ENCODE measurements at places on chromosomes 5 and 9.

DNA sequence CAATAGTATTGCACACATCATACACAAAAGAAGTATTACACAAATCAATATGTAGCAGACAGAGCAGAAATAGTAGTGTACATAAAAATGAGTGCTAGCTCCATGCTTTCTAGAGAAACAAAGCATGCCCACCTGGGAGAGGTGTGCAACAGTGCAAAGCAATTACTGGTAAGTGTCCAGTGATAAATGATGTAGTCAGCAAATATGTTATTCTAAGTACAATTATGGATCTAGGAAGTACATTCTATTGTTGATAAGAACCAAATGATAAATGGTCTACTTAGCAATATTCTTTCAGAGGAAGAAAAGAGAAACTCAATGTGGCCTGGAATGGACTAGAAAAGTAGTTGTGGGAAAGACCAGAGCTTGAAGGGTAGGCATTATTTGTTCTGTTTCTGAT is 188.6 kb downstream of the HINT1 start:
- no peak for DNase-seq

- no peak for DNase-seq
Measured at GRCh38 chr9:121885345-121885901, 207.7 kb downstream of the TTLL11 start.

GRCh38 chr5:174764309-174764708 is 39.9 kb downstream of the MSX2 start:
- DNase-seq: no peak

GRCh38 chr5:62568800-62569432 is 9.7 kb upstream of the LRRC70 start:
- no peak for DNase-seq

DNA sequence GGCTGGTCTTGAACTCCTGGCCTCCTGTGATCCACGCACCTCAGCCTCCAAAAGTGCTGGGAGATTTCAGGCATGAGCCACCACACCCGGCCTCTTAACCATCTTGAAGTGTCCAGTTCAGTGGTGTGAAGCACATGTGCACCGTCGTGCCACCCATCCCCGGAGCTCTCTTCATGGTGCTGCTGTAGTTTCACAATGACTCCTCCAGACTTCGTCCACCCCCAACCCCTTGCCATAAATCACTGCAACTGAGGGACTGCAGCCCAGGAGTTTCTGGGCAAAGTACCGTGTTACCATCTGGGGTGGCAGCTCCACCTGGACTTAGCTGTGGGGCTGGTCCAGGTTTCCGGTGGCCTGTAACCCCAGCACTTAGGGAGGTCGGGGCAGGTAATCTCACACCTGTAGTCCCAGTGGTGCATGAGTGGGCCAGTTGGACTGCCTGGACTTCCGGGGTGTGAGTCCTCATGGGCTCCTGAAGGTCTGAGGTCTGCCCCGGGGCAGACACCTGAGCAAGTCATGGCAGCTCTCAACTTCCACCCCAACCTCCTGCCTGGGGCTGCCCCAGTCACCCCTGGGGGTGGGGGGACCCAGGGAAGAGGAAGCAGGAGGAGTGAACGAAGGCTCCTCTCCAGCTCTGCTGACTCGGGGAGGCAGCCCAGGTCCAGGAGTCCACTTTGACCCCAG is 6.6 kb upstream of the N4BP3 start:
- DNase-seq: no peak

- no peak for DNase-seq
Measured at GRCh38 chr5:124706729-124707361, 39.6 kb downstream of the ZNF608 start.

GRCh38 chr5:135881819-135882218 is 13.8 kb downstream of the IL9 start:
- DNase-seq: no peak

DNA sequence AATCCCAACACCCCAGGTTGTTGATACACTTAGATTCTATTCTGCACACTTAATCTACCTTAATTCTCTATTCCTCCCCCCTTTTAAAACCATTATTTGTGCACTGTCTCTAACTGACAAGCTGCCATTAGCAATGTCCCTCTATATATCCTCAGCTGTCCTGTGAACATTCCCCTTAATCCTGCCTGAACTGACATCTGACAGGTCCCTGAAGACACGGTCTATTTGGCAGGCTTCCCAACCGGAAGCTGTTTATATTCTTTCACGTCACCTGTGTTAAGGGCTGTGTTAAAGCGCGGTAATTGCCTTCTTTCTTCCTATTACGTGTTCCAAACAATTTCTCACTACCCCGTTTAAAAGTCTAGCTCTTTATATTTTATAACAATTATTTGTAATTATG is 277.3 kb downstream of the CDH9 start:
- no peak for DNase-seq

All from activated CD4-positive, alpha-beta T cell treated with anti-CD3 and anti-CD28 coated beads for 24 hours (primary cell).